ENCODE measurements at places on chromosomes 13 and 19. TPM values are rescaled to one million over a fixed set of nuclear protein-coding genes. Genes with fewer than 3 reads are reported as not detected.

Gene CD209
- not detected for total RNA-seq

Gene SLC15A1
- total RNA-seq = not detected

Gene SYNGR4
- not detected for total RNA-seq

Gene AMER2
- total RNA-seq = not detected

Gene CGB1
- total RNA-seq = 0.29 TPM

Gene ZNF625
- total RNA-seq = 13.0 TPM

Gene ZNF714
- total RNA-seq = 5.1 TPM

Gene MEDAG
- 46.7 TPM for total RNA-seq

Gene ZNF43
- total RNA-seq = 6.5 TPM

GRCh38 chr13:73579574-73580274 is 520.9 kb downstream of the KLF5 start:
- DNase-seq = no peak

GRCh38 chr19:5436106-5436947 is 18.9 kb upstream of the ZNRF4 start:
- peak; percentile 97 for DNase-seq

DNA sequence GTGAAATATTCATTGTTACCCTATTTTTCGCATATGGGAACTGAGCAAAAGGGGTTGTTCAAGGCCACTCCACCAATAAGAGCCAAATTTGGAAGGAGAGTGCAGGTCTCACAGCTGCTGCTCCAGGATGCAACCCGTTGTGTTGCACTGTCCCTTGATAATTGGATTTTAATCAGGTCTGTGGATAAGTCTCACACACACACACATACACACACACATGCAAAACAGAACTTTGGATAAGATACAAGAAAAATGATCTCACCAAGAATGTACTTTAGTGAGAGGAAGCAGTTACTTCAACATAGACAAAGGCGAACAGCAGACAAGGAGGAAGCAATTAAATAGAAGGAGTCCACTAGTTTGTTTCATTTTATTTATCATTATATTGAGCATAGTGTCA is 127.3 kb upstream of the EDNRB start:
- DNase-seq = no peak

DNA sequence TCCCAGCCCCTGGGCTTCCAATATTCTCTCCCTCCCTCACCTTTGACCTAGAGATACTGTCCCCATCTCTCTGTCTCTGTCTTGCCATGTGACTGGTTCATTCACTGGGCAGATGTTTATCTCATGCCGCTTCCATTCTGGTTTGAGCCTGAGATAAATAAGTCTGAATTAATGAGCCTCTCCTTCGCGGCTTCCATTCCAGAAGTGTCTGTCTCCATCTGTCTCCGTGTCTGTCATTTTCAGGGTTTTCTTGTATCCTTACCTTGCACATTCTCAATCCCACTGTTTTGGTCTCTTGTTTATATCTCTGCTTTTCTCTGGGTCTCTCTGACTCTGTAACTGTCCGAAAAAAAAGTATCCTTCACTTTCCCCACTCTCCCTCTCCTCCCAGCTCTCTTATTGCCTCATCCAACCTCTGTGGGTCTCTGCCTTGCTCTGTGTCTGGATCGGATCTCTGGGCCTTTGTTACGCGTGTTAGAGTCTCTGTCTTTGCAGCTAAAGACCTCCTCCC is 4.3 kb downstream of the SPHK2 start:
- no peak for DNase-seq

GRCh38 chr13:37878496-37878895 is 8.9 kb upstream of the TRPC4 start:
- no peak for DNase-seq

DNA sequence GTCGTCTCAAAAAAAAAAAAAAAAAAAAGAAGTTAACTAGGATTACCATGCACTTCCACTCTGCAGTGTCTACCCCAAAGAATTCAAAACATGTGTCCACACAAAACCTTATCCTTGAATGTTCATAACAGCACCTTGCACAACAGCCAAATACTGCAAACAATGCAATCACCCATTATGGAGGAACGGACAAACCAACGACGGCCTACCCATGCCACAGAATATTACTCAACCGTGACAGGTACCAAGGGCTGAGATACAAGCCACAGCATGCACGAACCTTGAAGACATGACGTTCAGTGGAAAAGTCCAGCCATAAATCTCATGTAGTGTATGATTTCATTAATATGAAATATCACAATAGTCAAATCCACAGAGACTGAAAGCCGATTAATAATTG is 3.0 kb upstream of the SHISA7 start:
- peak; percentile 32 for DNase-seq
